Activated CD4-positive, alpha-beta T cell treated with anti-CD3 and anti-CD28 coated beads, Interleukin-2, amount 10 ng/mL, durations not matched to agents 7 days and 5 days (primary cell): ENCODE measurements at places on chromosomes 2 and 18. TPM values are rescaled to one million over a fixed set of nuclear protein-coding genes. Genes with fewer than 3 reads are reported as not detected.

DNA sequence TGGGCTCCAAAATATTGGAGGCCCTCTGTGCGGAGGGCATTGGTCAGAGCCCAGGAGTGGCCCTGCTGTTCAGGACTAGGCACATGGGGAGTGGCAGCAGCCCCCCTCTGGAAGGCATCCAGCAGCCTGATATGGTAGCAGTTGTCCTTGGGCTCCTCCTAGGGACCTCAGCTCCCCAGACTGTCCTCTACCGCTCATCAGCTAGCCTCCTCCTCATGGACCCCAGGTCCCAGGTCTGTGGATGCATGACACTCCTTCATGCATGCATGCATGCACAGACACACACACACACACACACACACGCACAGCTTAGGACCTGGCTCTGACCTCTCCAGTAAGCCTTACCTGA lies 15.4 kb upstream of the ATP6V1B1 start:
- no peaks in the 10 kb centered on the region for H3K36me3 ChIP-seq
- no peak for DNase-seq
- peaks cover 16% of the 10 kb centered on the region for H3K27me3 ChIP-seq
- H3K4me3 ChIP-seq = no peak overlapping the region
- H3K27ac ChIP-seq = no peak overlapping the region

DNA sequence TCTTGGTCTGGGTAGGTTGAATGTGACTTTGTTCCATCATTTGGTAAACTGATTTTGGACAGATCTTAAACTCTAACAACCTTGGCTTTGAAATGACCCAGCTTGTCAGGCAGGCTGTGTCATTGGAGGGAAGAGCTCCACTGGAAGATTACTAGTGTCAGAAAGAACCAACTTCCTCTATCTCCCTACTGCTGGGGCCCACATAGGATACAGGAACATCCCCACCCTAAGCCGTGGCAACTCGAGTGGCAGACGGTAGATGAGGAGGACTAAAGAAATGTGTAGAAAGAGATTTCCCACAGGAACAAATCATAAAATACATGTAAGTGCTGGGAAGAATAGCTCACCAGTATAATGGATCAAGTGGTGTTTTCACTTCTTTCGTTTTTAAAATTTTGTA lies 4.3 kb upstream of the G6PC2 start:
- no peak for DNase-seq
- H3K27me3 ChIP-seq = peaks cover 50% of the 10 kb centered on the region
- H3K4me1 ChIP-seq = no peaks in the 10 kb centered on the region
- H3K4me3 ChIP-seq = no peak overlapping the region

The RAMP1 gene
- total RNA-seq = 4.9 TPM

The PROKR1 gene
- total RNA-seq = not detected

The REEP1 gene
- total RNA-seq = 0.20 TPM

- no peak overlapping the region for H3K27ac ChIP-seq
- peaks cover 4% of the 10 kb centered on the region for H3K27me3 ChIP-seq
- no peaks in the 10 kb centered on the region for H3K36me3 ChIP-seq
- no peak for DNase-seq
Observed at GRCh38 chr2:88220718-88221117, 50.6 kb downstream of the THNSL2 start.
